Activated B cell treated with CpG ODN at 0.5 μM for 24 hours (primary cell): ENCODE measurements at places on chromosomes 4 and X. TPM values are rescaled to one million over a fixed set of nuclear protein-coding genes. Genes with fewer than 3 reads are reported as not detected.

UPF3B gene
- total RNA-seq = 14.0 and 15.9 TPM in 2 replicates

MMRN1 gene
- 0.05 and 0.16 TPM in 2 replicates for total RNA-seq

- no peak for DNase-seq
Observed at GRCh38 chr4:158347556-158347955, 137.3 kb downstream of the TMEM144 start.

DNA sequence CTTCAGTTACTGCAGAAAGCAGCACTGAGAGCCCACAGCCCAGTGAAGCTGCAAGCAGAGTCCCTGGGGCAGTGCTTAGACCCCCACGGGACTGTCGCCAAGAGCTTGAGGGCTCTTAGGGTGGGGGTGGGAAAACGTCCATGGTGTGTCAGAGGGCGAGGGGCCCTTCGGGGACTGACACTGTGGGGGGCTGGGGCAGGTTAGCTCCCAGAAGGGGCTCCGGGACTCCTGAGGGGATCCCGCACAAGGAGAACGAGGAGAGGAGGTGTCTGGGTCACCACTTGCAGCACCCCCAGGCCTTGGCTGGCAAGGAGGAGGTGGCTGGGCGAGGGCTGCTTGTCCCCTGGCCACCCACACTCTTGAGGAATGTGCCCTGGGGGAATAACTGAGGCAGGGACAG lies 20.8 kb downstream of the NAT8L start:
- DNase-seq = no peak

DNA sequence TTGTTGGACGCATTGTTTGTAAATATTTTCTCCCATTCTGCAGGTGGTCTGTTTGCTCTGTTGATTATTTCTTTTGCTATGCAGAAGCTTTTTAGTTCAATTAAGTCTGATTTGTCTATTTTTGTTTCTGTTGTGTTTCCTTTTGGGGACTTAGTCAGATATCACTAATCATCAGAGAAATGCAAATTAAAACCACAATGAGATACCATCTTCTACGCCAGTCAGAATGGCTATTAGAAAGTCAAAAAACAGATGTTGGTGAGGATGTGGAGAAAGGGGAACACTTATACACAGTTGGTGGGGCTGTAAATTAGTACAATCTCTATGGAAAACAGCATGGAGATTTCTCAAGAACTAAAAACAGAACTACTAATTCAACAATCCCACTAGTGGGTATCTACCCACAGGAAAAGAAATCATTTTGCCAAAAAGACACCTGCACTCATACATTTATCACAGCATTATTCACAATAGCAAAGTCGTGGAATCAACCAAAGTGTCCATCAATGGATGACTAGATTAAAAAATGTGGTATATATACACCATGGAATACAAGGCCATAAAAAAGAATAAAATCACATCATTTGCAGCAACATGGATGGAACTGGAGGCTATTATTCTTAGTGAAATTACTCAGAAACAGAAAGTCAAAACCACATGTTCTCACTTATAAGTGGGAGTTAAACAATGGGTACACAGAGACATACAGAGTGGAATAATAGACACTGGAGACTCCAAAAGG lies 8.1 kb downstream of the COQ2 start:
- no peak for DNase-seq
